Thyroid gland (tissue), 4 donors: ENCODE measurements at places on chromosomes 4 and X. TPM values are rescaled to one million over a fixed set of nuclear protein-coding genes. Genes with fewer than 3 reads are reported as not detected.

DNA sequence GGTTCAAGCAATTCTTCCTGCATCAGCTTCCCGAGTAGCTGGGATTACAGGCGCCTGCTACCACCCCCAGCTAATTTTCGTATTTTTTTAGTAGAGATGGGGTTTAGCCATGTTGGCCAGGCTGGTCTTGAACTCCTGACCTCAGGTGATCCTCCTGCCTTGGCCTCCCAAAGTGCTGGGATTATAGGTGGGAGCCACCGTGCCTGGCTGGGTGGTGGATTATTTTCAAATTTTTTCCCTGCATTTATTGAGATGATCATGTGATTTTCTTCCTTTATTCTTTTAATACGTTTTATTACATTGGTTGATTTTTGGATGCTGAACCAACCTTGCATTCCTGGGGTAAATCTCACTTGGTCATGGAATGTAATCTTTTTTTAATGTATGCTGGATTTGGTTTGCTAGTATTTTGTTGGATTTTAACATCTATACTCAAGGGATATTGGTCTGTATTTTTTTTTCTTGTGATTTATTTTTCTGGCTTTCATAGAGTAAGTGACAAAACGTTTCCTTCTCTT, 30.9 kb downstream of the BMP2K start:
- DNase-seq: no peak
- H3K27me3 ChIP-seq: no peaks in the 10 kb centered on the region
- H3K27ac ChIP-seq: no peak overlapping the region
- peaks cover 5% of the 10 kb centered on the region for H3K4me1 ChIP-seq
- no peak overlapping the region for H3K4me3 ChIP-seq

- no peaks in the 10 kb centered on the region for H3K4me1 ChIP-seq
- no peak overlapping the region for H3K4me3 ChIP-seq
- H3K27ac ChIP-seq: no peak overlapping the region
- H3K27me3 ChIP-seq: no peaks in the 10 kb centered on the region
- H3K36me3 ChIP-seq: no peaks in the 10 kb centered on the region
- no peak for DNase-seq
Measured at GRCh38 chrX:55709735-55710134, 7.8 kb upstream of the RRAGB start.

GRCh38 chrX:99353412-99353811, 1056.7 kb downstream of the PCDH19 start:
- DNase-seq: no peak
- H3K4me3 ChIP-seq: no peak overlapping the region
- no peaks in the 10 kb centered on the region for H3K36me3 ChIP-seq

DNA sequence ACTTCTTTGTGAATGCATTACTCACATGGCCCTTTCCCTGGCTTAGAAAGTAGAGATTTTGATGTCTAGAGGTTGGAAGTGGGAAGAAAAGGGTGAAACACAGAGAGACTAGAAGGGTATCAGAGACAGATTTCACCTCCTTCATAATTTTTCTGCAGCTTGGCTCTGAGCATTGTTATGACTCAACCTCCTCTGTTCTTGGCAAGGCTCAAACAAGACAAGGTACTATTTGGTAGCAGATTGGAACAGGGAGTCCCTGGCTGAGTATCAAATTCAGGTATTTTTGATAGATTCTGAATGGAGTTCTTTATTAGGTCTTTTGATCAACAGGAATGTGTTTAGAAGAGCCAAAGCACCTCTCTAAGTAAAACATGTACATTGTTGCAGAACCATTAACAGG, 146.3 kb upstream of the CHRDL1 start:
- DNase-seq: peak; percentile 31
- H3K4me3 ChIP-seq: no peak overlapping the region
- H3K4me1 ChIP-seq: peaks cover 17% of the 10 kb centered on the region
- no peaks in the 10 kb centered on the region for H3K27me3 ChIP-seq
- H3K27ac ChIP-seq: peak overlapping the region; percentile 95
- H3K36me3 ChIP-seq: no peaks in the 10 kb centered on the region

DNA sequence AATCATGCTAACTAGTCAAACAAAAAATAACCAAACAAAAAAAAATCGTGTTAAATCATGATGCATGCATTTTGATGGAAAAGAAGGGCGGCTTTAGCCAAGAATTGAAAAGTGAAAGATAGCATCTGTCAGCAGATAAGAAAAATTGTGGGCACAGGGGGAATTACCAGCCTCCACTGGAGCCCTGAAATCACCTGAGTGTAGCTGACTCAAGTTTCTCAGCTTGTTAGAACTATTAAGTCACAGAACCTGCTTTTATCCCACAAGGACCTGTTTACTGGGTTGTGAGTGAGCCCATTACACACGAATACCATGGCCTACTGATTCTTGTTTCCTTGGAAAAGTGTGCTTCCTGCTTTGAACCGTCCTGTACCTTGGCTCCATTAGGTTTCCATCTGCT, 85.2 kb downstream of the COX18 start:
- H3K4me1 ChIP-seq: no peaks in the 10 kb centered on the region
- H3K4me3 ChIP-seq: no peak overlapping the region

GRCh38 chr4:102862016-102862415, 6.8 kb upstream of the CISD2 start:
- H3K36me3 ChIP-seq: no peaks in the 10 kb centered on the region
- DNase-seq: no peak
- H3K4me3 ChIP-seq: no peak overlapping the region
- H3K27ac ChIP-seq: no peak overlapping the region
- no peaks in the 10 kb centered on the region for H3K4me1 ChIP-seq
- no peaks in the 10 kb centered on the region for H3K27me3 ChIP-seq

DNA sequence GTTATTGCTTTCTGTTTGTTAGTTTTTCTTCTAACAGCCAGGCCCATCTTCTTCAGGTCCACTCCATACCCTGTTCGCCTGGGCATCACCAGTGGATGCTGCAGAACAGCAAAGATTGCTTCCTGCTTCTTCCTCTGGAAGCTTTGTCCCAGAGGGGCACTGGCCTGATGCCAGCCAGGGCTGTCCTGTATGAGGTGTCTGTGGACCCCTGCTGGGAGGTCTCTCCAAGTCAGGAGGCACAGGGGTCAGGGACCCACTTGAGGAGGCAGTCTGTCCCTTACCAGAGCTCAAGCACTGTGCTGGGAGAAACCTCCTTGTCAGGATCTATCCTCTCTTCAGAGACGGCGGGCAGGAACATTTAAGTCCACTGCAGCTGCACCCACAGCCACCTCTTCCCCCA, 2.5 kb upstream of the PAGE2B start:
- no peaks in the 10 kb centered on the region for H3K27me3 ChIP-seq
- H3K27ac ChIP-seq: no peak overlapping the region
- no peaks in the 10 kb centered on the region for H3K4me1 ChIP-seq

- peaks cover 2% of the 10 kb centered on the region for H3K36me3 ChIP-seq
- no peaks in the 10 kb centered on the region for H3K27me3 ChIP-seq
Measured at GRCh38 chr4:3312362-3312761, 19.5 kb downstream of the RGS12 start.

- no peak for DNase-seq
- no peak overlapping the region for H3K4me3 ChIP-seq
- no peaks in the 10 kb centered on the region for H3K27me3 ChIP-seq
- no peak overlapping the region for H3K27ac ChIP-seq
Measured at GRCh38 chrX:106897259-106897658, 5.9 kb downstream of the RIPPLY1 start.

DNA sequence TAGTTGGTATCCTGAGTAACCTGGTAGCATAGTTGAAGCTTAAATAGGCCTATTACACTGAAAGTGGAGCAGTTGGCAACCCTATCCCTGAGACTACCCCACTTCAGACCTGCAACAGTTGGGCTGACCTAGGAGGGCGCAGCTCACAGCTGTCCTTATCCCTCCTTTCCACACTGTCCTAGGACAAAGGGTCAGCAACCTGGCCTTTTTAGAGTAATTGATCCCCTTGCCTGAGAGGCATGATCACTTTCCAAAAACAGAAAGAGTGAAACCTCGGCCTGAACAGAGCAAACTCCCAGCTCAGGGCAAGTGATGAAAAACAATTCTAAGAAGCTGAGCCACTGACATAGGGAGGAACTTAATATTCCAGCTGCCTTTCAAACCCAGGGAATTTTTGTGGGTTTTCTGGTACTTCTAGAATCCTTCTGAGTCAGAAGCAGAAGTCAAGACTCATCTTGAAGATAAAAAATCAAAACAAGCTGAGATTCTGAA, 94.9 kb upstream of the MYOZ2 start:
- H3K4me1 ChIP-seq: no peaks in the 10 kb centered on the region
- H3K36me3 ChIP-seq: no peaks in the 10 kb centered on the region
- peak overlapping the region; percentile 56 for H3K27ac ChIP-seq
- H3K27me3 ChIP-seq: no peaks in the 10 kb centered on the region
- DNase-seq: no peak
- H3K4me3 ChIP-seq: no peak overlapping the region

DNA sequence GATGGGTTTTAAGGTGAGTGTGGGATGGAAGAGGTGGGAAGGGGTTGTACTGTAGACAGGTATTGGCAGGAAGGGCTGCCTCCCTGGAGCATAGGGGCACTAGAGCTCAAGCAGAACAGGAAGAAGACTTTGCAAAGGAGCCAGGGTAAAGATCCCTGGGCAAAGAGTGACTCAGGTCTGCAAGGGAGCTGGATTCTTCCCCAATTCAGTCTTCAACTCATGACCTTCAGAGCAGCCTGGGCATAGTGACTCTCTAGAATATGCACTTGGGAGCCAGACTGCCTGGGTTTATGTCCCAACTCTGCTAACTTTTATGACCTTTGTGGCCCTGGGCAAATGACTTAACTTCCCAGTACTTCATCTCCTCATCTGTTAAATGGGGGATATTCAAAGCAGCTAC, 4.0 kb downstream of the LONRF3 start:
- no peaks in the 10 kb centered on the region for H3K27me3 ChIP-seq
- no peak overlapping the region for H3K4me3 ChIP-seq
- peaks cover 3% of the 10 kb centered on the region for H3K4me1 ChIP-seq

GNRHR gene
- not detected for total RNA-seq

ZNF157 gene
- total RNA-seq: 0.89 TPM

TEX13C gene
- not detected for total RNA-seq

PPP2R2C gene
- not detected for total RNA-seq
